ENCODE measurements at places on chromosomes 3 and 15.

GRCh38 chr3:106160396-106160795 is 291.6 kb upstream of the CBLB start:
- no peak for DNase-seq

DNA sequence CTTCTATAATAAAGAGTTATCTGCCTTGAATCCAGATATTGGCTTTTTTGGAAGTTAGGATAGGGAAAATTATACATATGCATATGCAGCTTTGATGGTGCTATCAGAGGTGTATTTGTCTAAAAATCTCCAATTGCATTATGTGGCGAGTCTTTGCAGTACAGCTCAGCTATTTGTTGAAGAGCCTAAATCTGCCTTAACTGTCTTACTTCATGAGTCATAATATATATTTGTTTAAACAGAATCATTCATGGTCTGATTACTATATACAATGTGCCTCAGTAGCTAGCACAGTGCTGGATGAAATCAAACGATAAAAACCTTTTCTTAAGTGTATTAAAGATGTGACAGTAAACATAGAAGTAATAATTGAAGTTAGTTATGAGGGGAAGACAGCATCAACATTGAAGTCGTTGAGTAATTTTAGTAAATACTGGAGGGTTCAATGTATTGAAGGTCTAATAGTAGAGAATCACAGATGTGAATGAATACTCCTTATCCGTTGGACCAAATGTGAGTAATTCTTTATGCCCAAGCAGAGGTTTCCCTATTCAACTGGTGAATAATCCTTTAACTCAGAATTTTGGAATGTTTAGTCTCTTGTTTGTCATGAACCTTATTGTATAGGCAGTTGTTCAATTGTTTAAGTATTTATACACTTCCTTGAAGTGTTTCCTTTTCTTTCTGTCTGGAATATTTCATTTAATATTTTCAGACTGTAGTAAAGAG is 74.8 kb upstream of the NAALADL2 start:
- no peak for DNase-seq

GRCh38 chr15:85976986-85977385 is 102.7 kb upstream of the AGBL1 start:
- no peak for DNase-seq

DNA sequence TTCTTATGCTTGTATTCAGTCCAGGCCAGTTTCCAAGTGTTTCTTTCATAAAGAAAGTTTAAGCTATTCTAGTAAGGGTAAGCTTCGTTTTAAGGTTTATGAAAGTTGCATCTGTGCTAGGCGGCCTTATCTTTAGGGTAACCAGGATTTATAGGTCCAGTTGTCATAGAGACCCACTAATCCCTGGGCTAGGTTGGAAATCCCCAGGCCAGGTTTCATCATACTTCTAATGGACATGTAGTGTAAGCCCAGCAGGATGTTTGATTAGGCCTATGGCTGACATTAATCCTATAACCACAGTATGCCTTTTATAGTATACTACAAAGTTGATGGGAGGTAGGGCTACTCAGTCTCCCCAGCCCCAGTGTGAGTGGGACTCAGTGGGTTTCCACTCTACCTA is 312.4 kb downstream of the CACNA2D3 start:
- DNase-seq: no peak

GRCh38 chr3:59660852-59661625 is 611.2 kb upstream of the CFAP20DC start:
- no peak for DNase-seq

Data from mesothelial cell of epicardium (in vitro differentiated cells).